ENCODE measurements at places on chromosomes 4 and X.

- no peak for DNase-seq
Observed at GRCh38 chr4:163243297-163243981, 76.7 kb upstream of the NAF1 start.

- no peak for DNase-seq
Observed at GRCh38 chr4:53994382-53995102, 69.9 kb downstream of the CHIC2 start.

- no peak for DNase-seq
Observed at GRCh38 chr4:41183021-41183553, 31.3 kb downstream of the APBB2 start.

- no peak for DNase-seq
Observed at GRCh38 chr4:88158489-88159228, at the start of gene ABCG2. Gene ABCG2, minus strand, starts transcription at chr4:88158639. Its CDS starts 18,644 bp downstream, at chr4:88139995.

- no peak for DNase-seq
Observed at GRCh38 chr4:104868958-104869357, 277.7 kb upstream of the TET2 start.
